ENCODE measurements at places on chromosomes 5 and 9. TPM values are rescaled to one million over a fixed set of nuclear protein-coding genes. Genes with fewer than 3 reads are reported as not detected.
A peak's percentile ranks its signal among the peaks of the same experiment; 100 is the strongest.

DNA sequence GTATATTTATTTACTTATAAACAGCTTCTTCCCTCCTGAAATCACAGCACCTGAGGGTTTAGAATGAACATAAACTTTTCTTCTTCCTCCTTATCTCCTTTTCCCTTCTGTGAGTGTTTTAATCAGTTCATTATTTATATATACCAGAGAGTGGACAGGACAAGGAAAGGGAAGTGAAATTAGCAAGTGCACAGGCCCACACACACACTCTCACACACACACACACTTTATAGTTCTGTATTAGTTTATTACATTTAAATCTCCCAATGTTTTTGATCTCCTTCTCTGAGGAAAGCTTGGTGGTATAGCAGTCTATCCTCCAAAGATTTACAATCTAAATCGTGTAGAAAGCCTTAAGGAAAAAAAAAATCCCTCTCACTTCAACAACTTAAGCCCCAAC, 353.5 kb downstream of the NDUFS4 start:
- no peak for DNase-seq

DNA sequence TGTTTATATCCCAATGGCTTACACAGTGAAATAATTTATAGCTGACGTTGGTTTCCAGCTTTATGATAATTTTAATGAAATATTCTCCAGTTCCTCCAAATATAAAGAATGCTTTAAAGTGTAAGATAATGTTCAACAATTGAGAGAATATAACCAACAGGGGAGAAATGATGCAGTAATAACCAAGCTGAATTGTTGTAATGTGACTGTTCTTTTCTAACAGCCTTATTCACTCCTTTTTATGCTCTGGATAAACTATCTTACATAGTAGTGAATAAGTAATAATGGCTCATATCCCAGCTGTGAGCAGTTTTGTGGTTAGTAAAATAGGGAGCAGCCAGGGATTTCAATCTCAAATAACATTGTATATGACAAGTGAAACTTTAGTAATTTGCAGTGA, 2348.7 kb upstream of the ACO1 start:
- DNase-seq: no peak

- DNase-seq: no peak
These were observed 36.3 kb downstream of the CAPSL start for GRCh38 chr5:35902046-35902672.

DNA sequence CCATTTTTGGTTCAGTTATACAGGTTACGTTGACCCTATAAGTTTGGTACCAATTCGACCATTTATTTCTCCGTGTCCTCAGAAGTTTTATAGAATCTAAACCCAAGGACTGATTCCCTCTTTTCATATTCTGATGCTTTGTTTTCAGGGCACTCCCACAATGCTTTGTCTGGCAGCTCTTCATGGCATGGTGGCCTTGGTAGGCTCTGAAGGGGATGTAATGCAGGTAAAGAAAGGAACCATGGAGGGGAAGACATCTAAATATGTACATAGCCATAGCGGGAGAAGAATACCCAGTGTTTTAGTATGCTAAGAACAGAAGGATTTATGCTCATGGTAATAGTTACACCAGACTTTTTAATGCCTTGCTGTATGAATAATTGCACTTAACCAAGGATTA, 82.7 kb downstream of the HACD4 start:
- DNase-seq: no peak

DNA sequence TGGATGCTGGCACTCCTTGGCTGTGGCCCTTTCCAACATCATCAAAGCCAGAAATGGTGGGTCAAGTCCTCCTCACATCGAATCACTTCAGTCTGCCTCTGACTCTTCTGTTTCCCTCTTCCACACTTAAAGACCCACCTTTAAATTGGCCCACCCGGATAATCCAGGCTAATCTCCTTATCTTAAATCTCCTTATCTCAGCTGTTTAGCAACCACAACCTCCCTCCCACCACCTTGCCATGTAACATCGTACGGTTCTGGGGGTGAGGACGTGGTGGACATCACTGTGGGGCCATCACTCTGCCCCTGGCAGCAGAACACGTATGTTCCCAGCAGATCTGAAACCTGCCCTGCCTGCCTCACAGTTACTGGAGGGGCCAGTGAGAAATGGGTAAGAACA, 11.5 kb downstream of the IGFBPL1 start:
- no peak for DNase-seq

GRCh38 chr5:17374973-17375742, 122.9 kb upstream of the TAF11L2 start:
- peak; percentile 49 for DNase-seq

- no peak for DNase-seq
These were observed 17.1 kb downstream of the SLC12A7 start for GRCh38 chr5:1094670-1095190.

GRCh38 chr5:150386024-150386855, 26.5 kb downstream of the CD74 start:
- DNase-seq: no peak

Gene PALM2AKAP2
- polyA plus RNA-seq: 3.6 TPM

Gene OR2S2
- 0.16 TPM for polyA plus RNA-seq

GRCh38 chr9:4494806-4495205, 4.5 kb downstream of the SLC1A1 start:
- DNase-seq: no peak

Gene HMHB1
- not detected for polyA plus RNA-seq

Gene MELK
- 18.0 TPM for polyA plus RNA-seq

DNA sequence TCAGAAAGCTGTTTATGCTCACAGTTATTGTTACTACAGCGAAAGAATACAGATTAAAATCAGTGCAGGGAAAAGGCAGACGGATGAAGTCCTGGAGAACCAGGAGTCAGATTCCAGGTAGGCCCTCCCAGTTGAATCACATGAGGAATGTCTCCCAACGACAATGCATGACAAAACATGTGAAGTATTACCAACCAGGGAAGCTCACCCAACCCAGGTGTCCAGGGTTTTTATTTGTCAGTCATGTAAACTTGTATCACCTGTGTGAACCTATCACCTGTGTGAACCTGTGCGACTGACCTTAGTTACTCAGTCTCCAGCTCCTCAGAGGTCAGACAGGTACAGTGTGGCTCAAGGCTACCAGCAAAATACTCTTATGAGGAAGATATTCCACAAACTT, 63.9 kb downstream of the KIAA1958 start:
- no peak for DNase-seq

DNA sequence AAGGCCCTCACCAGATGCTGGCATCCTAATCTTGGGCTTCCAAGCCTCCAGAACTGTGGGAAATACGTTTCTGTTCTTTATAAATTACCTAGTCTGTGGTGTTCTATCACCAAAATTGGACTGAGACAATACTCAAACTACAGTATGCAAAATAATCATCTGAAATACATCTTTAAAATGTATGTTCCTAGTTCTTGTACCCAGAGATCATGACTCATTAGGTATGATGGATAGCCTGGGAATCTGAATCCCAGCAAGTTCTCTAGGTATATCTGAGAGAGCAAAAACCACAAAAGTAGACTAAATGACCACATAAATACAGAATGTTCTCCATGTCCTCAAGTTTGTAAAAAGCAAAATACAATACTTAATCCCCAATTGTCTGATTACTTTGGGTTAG, 166.3 kb downstream of the YIPF5 start:
- no peak for DNase-seq

GRCh38 chr9:36584620-36585460, 12.1 kb downstream of the MELK start:
- no peak for DNase-seq

GRCh38 chr5:179209359-179210150, 135.7 kb downstream of the ADAMTS2 start:
- DNase-seq: no peak

Gene SCGB3A2
- polyA plus RNA-seq: not detected

DNA sequence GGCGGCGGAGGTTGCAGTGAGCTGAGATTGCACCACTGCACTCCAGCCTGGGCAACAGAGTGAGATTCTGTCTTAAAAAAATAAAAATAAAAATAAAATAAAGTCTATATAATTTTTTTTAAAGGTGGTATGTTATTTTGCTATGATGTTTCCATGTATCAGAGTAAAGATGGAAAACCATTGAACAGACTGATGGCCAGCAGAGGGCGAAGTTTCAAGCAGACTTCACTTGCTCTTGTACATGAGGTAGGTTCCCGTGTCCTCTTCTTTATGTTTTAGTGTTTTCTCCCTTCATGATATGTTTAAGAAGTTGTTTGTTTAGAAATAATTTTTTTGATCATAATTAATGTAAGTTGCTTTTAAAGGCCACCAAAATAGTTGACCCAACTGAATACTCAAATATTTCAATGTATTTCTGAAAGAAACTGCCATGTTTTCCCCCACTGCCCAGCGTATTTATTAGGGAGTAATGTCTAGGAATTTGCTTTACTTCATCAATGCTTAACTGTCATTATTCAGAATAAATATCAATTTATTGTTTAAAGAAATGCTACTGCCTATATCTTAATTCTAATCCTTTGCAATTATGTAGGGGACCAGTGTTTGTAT, 146.4 kb downstream of the HACD4 start:
- DNase-seq: peak; percentile 17

GRCh38 chr5:82991059-82991458, 86.1 kb downstream of the TMEM167A start:
- no peak for DNase-seq

DNA sequence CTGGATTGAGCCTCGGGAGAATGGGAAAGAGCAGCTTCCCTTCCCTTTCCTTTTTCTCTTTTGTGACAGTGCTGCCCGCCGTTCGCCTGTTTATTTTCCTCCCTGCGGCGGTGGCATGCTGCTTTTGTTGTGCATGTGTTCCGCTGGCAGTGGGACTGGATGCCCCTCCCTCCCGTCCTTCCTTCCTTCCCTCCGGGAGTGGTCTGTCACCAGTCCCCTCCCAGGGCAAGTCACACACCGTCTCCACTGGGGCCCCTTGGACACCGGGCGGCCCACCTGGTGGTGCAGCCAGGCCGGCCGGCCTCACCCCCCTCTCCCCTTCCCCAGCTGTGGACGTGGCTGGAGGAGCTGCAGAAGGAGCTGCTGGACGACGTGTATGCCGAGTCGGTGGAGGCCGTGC, 214.7 kb downstream of the TRIO start:
- DNase-seq: peak; percentile 37

- no peak for DNase-seq
These were observed 190.8 kb downstream of the FANCC start for GRCh38 chr9:95126739-95127138.

GRCh38 chr9:95880021-95880690, 4.7 kb downstream of the ERCC6L2 start:
- no peak for DNase-seq

- DNase-seq: peak; percentile 17
These were observed 140.9 kb downstream of the AOPEP start for GRCh38 chr9:94867281-94867841.

DNA sequence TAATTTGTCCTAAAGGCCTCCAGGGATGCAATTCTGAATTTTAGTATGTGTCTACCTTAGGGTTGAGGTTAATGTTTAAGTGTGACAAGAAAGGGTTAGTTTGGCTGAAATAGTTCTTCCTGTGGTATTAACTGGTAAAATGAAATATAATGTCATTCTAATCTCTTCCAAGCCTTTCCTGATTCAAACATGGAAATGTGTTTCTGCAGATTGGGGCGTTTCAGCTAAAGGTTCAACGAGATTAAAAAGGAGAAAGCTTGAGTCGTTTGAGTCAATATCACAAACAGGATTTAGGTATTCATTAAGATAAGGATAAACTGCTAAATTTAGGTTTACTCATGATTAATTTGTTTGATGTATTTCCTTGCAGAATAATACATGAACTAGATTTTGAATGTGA, 34.4 kb upstream of the ALDOB start:
- no peak for DNase-seq

Gene MAN1B1
- 61.9 TPM for polyA plus RNA-seq

DNA sequence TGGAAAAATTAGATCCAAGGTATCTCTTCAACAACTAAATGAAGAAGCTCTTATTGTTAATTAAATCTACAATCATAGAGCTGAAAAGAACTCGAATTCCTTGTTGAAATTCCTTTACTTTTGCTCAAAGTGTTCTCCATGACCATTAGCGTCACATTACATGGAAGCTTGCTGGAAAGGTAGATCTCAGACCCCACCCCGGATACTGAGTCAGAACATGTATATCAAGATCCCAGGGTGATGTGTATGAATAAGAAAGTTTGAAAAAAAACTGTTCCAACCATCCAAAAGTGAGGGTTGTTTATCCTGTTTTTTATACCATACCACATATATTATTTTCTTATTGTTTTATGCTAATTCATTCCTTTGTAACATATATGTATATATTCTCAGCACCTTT, 237.1 kb upstream of the PUM3 start:
- DNase-seq: no peak

GRCh38 chr9:16241231-16241630, 629.2 kb downstream of the BNC2 start:
- no peak for DNase-seq

- no peak for DNase-seq
These were observed 24.1 kb upstream of the AGGF1 start for GRCh38 chr5:77006124-77006523.

DNA sequence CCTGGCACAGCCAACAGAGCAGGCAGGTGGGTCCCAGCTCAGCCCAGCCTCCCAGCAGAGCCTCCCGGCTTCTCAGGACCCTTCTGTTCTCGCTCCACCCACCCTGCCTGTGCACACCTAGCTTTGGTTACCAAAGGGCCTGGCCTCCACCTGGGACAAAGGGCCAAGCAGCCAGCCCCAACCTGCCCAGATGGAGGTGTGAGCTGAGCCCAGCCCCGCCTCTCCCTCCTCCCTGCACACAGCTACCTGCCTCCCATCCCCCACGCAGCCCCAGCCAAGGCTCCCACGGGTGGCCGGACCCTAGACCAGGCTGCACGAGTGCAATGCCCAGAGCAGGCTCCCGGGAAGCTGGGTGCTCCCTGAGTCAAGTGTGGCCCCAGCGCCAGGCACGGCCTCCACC, 5.6 kb downstream of the TPRN start:
- no peak for DNase-seq

DNA sequence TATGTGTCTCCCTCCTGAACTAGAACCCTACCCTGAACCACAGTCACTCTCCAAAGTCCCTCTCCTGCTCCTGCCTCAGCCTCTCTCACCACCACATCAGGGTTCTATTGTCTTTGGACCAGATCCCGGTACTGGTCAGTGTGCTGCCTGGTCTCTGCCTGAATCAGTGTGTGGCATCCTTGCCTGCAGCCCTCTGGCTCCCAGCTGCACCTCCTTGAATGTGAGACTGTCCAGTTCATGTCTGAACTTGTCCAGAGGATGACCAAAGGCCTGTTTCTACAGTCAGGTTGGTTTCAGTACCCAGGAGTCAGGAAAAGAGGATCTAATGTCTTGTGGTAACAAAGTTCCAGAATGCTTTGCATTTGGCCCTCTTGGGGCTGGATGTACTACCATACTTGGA, 76.8 kb upstream of the RANBP3L start:
- DNase-seq: no peak

DNA sequence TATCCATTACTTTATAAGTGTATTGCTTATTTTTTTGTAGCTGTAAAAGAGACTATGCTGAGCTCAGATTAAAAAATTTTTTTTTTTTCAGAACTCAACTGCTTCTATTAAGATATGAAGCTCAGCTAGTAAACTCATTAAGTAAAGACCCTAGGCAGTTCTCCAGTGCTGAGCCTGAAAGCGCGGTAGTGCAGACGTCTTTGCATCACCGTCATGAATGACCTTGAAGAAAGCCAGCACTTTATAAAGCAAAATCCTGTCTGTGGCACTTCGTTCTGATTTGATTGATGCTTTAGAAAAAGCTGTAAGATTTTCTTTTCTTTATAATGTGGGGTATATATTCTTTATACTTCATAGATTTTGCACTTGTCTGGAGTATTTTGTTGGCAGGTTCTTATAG, 105.7 kb downstream of the ATG10 start:
- DNase-seq: no peak

Gene ACTBL2
- polyA plus RNA-seq: 0.99 TPM

- no peak for DNase-seq
These were observed 92.2 kb upstream of the IL33 start for GRCh38 chr9:6123416-6123815.

Data from SK-N-SH (cell line).